DMS79 treated with DMSO at 0.1 percent for 48 hours (cell line): ENCODE measurements at places on chromosomes 7 and 10.
A peak's percentile ranks its signal among the peaks of the same experiment; 100 is the strongest.

- no peak for DNase-seq
These were observed 62.5 kb upstream of the KCNMA1 start for GRCh38 chr10:77700086-77700485.

GRCh38 chr10:26311383-26311940 is 94.9 kb downstream of the GAD2 start:
- no peak for DNase-seq

- no peak for DNase-seq
These were observed 20.0 kb upstream of the CRYGN start for GRCh38 chr7:151459726-151460473.

- no peak for DNase-seq
These were observed 326.3 kb upstream of the DGKB start for GRCh38 chr7:15228831-15229230.

GRCh38 chr7:77310982-77311381 is 105.2 kb downstream of the GSAP start:
- DNase-seq, result peak; percentile 35

GRCh38 chr7:111333010-111333409 is 229.3 kb downstream of the IMMP2L start:
- no peak for DNase-seq
